ENCODE measurements at places on chromosomes 16 and 17.
A peak's percentile ranks its signal among the peaks of the same experiment; 100 is the strongest.

- DNase-seq = no peak
These were observed 63.3 kb upstream of the HSBP1 start for GRCh38 chr16:83744441-83744981.

GRCh38 chr17:27551701-27552248, 79.2 kb upstream of the LGALS9 start:
- no peak for DNase-seq

GRCh38 chr17:8693328-8693727, 51.3 kb downstream of the CCDC42 start:
- no peak for DNase-seq

- DNase-seq = peak; percentile 19
These were observed 27.2 kb upstream of the MEAK7 start for GRCh38 chr16:84531671-84532111.

- DNase-seq = peak; percentile 83
These were observed 806 bp upstream of the CYB561 start for GRCh38 chr17:63446753-63447470.

DNA sequence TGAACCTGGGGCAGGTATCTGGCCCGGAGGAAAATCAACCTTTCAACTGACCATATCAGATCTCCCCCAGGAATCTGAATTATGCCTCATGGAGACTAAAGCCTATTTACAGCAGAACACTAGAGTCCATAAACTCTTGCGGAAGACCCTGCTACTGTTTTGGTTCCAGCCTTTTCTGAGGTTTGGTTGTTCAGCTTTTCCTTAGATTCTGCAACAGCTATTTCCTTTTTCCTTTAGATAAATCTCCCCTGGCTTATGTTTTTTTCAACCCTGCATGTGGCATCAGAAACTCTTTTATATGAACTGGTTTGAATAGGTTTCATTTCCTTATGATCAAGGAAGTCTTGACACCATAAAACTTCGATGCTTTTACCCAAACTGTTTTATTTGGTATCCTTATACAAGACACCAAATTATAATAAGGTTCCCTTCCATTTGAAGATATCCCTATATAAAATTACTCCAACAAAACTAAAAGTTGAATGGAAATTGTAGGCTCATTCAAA, 13.1 kb downstream of the SPOP start:
- DNase-seq = no peak

GRCh38 chr17:67998466-67998865, 2.2 kb upstream of the C17orf58 start:
- DNase-seq = no peak

- no peak for DNase-seq
These were observed 51.7 kb upstream of the NACA2 start for GRCh38 chr17:61642768-61643167.

DNA sequence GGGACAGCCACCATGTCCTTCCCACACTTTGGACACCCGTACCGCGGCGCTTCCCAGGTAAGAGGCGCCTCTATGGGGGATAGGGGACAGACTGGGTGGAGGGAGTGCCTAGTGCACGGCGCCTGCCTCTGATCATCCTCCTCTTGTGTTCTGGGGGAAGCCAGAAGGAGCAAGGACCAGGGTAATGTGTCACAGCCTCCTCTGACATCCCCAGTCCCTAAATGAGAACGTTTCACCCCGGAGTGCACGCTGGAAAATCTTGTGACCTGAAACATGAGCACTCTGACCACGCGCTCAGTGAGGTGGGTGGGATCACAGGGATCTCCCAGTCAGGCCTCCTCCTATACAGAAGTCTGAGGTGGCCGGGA, 1.1 kb downstream of the IRX6 start:
- no peak for DNase-seq

DNA sequence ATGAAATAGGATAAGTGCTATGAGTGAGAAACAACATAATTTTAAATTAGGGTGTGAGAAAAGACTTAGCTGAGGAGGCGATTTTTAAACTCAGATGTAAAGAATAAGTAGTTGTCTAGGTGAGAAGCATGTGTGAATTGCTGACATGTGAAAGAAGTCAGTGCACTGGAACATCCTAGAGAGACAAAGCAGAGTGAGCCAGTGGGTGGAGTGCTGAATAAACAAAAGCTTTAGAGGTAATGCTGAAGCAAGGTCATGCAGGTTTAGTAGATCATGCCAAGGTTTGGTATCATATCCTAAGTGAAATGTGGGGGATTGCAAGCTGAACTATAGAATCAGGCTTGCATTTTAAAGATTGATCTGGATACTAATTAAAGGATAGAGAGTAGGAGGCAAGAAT, 89.4 kb downstream of the KIF2B start:
- no peak for DNase-seq

DNA sequence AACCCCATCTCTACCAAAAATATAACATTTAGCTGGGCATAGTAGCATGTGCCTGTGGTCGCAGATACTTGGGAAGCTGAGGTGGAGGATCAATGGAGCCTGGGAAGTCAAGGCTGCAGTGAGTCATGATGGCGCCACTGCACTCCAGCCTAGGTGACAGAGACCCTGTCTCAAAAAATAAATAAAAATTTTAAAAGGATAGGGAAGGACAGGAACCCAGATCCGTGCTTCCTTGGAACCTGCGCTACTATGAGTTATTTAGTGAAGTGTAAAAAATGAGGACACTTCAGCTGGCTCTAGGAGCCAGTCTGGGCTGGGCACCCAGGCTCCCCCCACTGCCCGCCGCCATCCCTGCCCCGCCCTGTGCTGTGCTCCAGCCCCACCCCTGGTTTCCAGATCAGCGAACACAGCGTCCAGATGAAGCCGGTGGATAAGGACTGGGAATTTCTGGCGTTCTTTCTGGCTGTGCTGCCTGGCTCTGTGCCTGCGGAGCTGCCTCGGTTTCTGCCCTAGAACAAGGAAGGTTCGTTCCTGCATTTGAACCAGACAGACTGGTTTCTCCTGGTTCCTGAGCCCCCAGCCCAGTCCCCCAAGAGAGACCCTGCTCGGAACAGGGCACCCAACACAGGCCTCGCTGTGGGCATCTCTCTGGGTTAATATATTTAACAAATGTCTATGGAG, 18.5 kb downstream of the PLLP start:
- DNase-seq = peak; percentile 80

GRCh38 chr16:83040174-83040573, 413.4 kb downstream of the CDH13 start:
- no peak for DNase-seq

DNA sequence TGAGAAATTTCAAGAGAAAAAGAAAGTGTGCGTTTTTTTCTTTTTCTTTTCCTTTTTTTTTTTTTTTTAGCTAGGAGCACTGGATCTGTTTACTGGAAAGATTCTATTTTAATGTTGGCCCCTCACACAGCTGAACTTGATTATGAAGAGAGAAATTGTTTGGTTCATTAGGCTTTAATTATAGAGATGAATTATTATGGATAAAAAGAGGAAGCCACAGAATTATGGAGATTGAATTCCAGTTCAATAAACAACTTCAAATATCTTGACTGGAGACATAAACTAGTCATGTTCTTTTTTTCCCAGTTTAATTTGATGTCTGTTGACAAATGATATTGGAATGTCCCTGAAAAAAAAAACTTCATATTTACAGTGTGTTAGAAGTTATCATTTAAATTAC, 152.0 kb upstream of the HS3ST3A1 start:
- no peak for DNase-seq

GRCh38 chr17:65984299-65984698, 207.6 kb downstream of the CEP112 start:
- DNase-seq = no peak

DNA sequence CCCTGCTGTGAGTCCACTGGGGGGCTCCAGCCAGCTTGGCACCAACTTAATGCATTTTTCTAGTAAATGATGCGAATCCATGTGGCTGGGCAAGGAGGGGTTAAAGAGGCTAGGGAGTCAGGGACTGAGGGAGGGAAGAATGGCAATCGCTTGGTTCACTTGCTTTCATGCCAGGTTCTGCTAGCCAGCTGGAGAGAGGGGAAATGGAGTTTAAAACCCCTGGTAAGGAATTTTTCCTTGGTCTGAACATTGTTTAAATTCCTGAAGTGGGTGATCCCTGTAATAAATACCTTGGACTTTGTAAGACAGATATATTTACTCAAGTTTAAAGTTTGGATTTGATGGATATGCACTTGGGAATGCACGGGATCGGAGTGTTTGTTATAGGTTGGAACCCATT, 22.8 kb downstream of the ANKFN1 start:
- no peak for DNase-seq

DNA sequence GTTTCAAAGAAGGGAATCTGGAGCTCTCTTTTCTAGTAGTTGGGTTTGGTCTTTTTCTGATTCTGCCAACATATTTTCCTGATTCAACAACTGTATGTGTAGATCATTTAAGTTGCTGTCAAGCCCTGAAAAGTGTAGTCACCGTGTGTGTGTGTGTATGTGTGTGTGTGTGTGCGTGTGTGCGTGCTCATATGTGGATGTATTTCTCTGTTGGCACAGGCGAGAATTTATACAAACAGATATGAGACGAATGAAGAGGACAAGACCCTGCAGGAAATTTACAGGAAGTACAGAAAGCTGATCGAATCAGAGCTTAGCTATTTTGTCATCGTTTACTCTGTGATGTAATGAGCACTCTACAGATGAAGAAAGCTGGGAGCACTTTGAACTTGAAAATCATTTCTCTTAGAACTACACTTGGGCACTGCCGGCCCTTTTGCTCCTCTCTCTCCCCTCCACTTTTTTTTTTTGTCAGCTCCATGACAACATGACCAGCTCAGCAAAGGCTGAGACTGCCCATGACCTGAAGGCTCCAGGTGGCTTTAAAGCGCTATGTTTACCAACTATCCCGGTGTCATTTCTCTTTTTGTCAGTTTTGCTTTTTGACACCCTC, 11.2 kb downstream of the FBXO39 start:
- DNase-seq = no peak

DNA sequence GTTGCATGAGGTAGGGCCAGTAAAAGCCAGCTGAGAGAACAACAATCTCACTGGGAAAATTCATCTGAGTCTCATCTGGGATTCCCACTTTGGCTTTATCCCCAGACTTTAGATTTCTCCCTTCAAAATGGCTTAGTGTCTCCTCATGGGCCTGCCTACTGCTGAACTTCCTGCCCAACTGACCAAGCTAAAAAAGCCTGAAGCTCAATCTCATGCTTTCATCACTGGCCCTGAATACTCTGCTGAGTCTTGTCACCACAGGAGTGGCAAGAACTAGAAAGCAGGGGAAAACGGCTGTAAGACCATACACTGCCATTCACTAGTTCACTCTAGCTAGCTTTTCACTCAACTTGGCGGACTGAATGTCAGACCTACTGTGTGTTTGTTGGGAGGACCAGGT, 96.4 kb upstream of the NOG start:
- no peak for DNase-seq

GRCh38 chr17:74768069-74768762, 7.9 kb downstream of the NAT9 start:
- DNase-seq = no peak

DNA sequence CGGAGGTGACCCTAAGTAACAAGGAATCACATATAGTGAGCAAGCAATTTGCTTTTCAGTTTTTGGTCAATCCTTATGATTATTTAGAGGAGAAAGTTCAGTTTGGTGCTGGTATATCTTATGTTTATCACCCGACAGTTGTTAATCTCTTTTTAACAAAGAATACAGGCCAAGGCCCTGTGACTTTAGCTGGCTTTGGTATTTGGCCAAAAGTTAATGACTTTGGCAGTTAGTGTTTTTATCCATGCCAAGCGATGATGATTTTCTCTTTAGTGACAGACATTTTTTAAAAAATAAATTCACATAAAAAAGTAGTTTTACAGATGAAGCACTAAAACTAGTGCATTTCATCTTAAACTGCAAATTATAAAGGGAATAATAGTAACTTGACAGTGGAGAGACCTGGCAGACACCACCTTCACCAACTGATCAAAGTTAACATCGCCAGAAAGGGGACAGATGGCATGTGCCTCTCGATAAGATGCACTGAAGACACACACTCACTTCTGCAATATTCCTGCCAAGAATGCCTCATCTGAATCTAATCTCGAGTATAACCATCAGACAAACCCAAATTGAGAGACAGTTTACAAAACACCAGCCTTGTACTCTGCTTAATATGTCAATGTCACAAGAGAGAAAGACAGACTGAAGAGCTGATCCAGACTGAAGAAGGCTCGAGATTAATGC, 6.9 kb downstream of the DEXI start:
- DNase-seq = peak; percentile 90

GRCh38 chr16:49994006-49994405, 31.0 kb upstream of the CNEP1R1 start:
- DNase-seq = no peak

DNA sequence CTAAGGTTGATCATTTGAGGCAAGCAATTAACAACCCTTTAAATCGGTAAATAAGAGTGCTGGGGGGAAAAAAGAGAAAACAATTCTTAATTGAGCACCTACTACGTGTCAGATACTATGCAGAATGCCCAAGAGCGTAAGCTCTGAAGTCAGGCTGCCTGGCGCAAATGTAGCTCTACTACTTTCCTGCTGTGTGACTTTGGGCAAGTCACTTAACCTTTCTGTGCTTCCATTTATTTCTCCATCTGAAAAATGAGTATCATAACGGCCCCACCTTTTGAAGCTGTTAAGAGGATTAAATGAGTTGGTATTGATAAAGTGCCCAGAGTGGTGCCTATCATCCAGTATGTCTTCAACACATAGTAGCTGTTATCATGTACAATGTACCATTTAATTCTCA, 102.0 kb downstream of the CACNG3 start:
- no peak for DNase-seq

- no peak for DNase-seq
These were observed 55.3 kb downstream of the RBFOX3 start for GRCh38 chr17:79555543-79555942.

DNA sequence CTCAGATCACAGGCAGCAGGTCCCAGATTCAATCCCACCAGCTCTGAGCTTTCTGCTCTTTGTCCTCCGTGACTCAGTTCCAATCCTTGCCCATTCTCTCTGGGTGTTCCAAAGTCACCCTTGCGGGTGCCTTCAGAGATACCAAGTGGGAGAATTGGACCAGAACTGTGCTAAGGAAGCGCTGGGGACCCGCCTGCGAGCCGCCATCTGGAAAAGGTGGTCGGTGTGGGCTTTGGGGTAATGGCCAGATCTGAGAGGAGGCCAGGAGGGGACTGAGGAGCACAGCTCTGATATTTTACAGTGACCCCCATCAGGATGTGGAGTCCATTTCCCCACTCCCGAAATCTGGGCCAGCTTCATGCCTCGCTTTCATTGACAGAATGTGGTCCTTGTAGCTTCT, 152.6 kb downstream of the SDK2 start:
- no peak for DNase-seq
